Amygdala (tissue), 56 donors: ENCODE measurements at places on chromosomes 3 and 15.

- no peak for DNase-seq
These were observed 1190.0 kb upstream of the ALCAM start for GRCh38 chr3:104176706-104177105.

GRCh38 chr3:66372681-66373350, 128.0 kb downstream of the LRIG1 start:
- no peak for DNase-seq

DNA sequence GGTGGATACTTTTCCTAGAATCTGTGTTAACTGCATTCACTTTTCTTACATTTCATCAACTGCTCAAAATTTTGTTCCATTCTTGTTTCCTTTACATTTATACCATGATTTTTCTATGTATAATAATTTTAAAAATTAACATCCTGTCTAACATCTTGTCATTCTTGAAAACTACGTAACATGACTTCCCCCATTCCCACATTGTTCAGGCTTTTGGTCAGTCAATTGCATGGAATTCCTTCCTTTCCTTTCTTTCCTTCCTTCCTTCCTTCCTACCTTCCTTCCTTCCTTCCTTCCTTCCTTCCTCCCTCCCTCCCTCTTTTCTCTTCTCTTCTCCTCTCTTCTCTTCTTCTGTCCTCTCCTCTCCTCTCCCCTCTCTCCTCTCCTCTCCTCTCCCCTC, 220.7 kb upstream of the TP63 start:
- DNase-seq: no peak

GRCh38 chr3:120424506-120424905, 26.3 kb downstream of the FSTL1 start:
- DNase-seq: no peak

GRCh38 chr3:169528289-169528688, 135.2 kb downstream of the MECOM start:
- no peak for DNase-seq

DNA sequence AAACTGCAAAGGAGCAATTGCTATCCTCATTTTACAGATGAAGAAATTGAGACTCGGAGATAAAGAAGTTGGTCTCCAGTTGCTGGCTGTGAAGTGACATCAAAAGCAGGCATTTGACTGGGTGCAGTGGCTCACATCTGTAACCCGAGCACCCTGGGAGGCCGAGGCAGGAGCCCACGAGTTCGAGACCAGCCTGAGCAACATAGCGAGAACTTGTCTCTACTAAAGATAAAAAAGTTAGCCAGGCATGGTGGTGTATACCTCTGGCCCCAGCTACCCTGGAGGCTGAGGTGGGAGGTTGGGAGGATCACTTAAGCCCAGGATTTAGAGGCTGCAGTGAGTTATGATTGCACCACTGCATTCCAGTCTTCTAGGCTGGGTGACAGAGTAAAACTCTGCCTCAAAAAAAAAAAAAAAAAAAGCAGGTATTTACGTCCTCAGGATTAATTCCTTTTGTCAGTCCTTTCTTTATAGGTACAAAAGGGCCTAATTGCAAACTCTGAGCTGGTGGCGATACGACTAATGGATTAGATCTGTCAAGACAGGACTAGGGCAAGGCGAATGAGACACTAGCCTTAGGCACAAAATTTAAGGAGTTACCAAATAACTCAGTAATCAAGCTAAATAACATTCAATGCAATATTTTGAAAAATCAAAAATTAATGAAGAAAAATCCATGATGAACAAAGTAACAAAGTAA, 5.9 kb upstream of the DNASE1L3 start:
- no peak for DNase-seq

DNA sequence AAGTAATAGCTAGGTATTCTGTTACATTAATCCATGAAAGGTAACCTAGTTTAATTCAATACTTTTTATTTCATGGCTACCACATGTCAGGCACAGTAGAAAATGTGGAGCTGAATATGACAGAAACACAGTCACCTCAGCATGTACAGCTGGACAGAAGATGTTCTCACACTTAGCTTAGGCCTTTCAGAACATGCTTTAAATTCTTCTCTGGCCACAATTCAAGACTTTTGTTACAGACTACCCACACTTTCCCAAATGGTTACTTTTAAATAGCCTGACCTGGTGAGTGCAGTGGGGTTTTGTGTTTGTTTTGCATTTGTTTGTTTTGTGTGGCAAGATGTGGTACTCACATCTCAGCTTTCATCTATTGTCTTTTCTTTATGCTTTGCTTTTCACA, 1079.5 kb downstream of the IGSF11 start:
- no peak for DNase-seq

DNA sequence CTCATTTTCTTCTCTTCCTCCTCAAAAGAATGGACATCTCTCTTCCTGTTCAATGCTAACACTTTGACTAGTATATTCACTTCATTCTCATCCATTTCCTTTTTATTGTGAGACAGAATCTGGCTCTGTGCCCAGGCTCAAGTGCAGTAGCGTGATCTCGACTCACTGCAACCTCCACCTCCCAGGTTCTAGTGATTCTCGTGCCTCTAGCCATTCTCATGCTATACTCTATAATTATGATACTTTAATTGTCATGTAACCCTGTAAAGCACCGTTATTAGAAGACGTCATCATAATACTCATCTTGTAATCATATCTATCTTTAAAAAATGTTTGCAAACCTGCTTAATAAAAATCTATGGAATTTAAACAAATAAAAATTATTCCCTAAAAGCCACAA, 107.0 kb downstream of the SHOX2 start:
- DNase-seq: no peak

DNA sequence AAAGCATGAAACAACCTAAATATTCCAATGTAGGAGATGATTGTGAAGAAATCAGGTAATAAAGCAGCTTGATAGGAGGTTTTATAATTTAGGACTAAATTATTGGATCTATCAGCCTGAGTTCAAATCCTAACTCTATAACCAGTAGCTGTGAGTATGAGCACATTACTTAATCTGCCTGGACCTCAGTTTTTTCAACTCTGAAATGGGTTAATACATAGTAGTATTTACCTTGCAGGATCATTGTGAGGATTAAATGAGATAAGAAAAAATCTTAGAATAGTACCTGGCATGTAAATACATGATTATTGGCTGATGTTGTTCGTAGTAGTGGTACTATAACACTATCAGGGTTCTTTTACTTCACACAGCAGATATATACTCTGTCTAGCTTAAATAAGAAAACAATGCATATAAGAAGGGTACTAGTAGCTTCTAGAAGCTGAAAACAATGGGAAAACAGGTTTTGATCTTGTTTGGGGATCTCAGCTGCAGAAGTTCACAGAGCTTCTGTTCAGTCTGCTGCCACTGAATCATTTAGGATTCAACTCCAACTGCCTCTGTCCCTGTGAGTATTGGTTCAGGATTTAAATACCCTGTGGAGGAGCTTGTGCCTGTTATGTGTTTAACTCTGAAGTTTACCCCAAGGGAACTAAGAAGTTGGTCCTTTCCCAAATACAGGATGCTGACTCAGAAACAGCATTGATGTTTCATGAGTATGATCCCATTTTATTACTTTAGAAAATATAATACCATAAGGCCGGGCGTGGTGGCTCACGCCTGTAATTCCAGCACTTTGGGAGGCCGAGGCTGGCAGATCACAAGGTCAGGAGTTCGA, 34.2 kb downstream of the KAT2B start:
- DNase-seq: no peak

DNA sequence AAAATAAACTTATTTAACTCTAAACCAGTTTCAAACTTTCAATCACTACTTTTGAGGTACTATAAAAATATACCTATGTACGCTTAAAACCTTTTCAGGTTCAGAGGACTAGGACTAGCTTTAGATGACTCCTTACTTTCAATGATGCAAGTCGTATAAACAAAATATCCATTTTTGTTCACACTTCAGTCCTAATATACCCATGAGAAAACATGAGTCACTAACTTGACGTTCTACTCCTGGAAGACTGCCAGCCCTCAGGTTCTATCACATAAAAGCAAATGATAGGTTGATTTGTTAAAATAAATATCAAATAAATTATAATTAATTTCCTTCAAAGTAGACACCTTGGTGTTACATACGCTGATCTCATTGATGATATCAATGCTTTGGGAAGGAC, 10.6 kb upstream of the P3H2 start:
- DNase-seq: no peak

DNA sequence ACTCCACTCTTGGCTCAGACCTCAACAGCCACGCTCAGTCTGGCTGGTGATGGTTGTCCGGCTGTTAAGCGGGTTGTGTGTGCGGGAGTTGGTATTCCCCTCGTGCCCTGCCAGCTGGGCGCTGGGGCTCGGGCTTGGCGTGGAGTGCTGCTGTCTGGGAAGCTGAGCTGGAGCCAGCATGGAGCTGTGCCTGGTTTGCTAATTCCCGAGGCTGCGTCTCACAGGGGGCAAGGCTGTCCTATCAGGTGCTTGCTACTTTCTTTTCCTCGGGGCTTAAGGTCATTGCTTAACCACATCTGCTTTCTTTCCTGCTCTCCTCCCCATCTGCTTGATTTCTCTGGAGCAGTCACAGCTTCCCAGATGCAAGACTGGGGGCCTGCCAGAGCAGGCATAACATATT, 29.9 kb downstream of the PDIA5 start:
- DNase-seq: peak; percentile 66

GRCh38 chr15:44782516-44782915, 46.2 kb downstream of the TRIM69 start:
- no peak for DNase-seq

- DNase-seq: no peak
These were observed 4.2 kb downstream of the MFGE8 start for GRCh38 chr15:88908697-88909621.

GRCh38 chr3:160023476-160023875, 34.8 kb downstream of the IL12A start:
- no peak for DNase-seq

DNA sequence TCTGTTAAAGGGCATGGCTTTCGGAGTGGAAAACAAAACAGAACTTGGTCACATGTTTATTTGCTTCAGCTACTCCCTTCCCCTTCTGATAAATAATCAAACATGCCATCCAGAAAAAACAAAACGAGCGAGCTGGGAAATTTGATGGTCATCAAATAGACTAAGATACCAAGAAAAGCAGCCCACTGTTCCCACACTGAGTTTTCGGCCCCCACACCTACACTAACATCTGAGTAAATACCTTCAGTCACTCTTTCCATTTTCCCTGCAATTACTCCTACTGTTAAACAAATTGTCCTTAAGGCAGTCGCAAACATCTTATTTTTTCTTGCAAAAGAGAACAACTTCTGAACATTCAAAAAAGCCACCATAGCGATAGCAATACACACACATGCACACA, 454.6 kb downstream of the FOXP1 start:
- no peak for DNase-seq

DNA sequence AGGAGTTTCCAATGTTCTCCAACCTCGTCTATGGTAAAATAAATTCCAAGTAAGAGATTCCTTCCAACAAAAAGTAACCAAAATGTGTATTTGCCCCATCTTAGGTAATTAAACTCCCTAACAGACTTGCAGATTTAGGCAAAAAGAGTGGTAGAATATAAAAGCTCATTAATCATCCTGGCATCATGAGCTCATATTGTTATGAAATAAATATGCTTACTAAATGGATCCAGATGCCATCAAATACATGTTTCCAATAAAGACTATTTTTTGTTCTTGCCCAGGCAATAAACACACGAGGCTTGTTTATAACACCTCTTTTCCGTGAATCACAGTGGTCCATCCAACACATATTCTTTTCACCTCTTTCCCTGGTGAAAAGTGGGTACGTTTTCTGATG, 189.4 kb downstream of the THSD4 start:
- no peak for DNase-seq

- DNase-seq: no peak
These were observed 49.7 kb downstream of the GNB4 start for GRCh38 chr3:179401561-179401960.

DNA sequence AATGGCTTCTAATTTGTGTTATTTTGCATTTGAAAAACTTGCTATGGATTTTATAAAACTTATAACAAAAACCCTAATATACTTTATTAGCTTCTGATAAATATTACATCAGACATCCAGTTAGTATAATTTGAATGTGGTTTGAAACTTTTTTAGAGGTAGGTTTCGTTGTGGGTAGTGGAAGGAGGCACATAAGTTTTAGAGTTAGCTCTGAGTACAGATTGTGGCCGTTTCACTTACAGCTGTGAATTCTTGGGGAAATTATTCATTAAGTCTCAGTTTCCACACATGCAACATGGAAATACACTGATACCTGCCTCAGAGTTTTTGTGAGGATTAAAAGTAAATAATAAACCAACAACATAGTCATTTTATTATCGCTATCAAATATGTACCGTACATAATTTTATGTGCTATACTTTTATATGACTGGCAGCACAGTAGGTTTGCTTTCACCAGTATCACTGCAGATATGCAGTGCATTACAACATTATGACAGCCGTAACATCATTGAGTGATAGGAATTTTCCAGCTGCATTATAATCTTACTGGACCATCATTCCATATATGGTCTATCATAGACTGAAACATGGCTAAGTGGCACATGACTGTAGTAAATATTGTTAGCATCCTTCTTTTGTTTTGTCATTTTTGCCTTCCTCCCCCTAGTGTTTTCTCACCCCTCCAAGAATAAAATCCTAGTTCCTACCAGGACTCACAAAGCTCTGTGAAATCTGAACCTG, 175.6 kb downstream of the AKAP13 start:
- no peak for DNase-seq

DNA sequence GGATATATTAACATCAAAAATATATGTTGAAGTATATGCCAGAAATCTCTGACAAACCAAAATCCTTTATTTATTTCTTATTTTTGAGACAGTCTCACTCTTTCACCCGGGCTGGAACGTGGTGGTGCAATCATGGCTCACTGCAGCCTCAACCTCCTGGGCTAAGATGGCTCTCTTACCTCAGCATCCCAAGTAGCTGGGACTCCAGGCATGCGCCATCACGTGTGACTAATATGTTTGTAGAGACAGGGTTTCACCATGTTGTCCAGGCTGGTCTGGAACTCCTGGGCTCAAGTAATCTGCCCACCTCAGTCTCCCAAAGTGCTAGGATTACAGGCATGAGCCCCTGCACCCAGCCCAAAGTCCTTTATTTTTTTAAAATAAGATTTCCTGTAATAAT, 11.9 kb downstream of the FAIM start:
- no peak for DNase-seq

DNA sequence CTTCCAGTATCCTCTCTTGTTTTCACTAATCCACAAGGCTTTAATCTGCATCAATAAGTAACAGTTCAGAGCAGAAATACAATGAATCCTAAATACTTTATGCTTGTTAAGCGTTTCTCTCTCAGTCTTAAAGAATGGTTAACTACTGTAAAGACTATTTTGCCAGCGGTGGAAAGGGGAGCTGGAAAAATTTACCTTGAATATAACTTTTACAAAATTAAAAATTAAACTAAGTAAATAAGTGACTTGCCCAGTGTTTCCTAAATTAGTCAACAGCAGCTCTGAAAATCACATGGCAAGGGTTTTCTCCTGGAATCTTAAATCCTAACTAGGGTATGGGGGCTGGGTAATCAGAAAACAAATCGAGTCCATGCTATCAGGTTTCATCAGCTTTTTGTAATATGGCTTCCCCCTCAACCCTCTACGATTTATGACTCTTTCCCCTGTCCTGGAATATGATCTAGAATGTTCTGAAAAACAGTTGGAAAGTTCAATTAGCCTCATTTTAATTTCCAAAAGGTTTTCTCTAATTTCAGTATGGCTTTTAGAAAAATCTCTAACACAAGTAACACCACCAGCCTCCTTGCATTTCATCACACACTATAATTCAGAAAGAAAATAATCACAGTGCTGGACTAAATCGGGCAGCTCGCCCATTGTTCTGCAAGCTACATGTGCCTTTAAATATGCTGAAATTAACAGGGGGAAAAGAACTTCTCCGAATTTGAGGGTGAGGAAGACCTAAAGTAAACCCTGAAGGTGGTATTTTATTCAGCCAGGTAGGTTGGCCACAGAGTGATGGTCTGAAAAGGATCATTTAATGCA, 133.5 kb downstream of the ADAMTS9 start:
- no peak for DNase-seq
